ENCODE measurements at places on chromosomes 16 and 17. TPM values are rescaled to one million over a fixed set of nuclear protein-coding genes. Genes with fewer than 3 reads are reported as not detected.

Gene TM4SF5
- not detected for total RNA-seq

Gene CSH1
- total RNA-seq, result not detected

Gene SGCA
- total RNA-seq, result 3.5 TPM

Gene BICDL2
- total RNA-seq, result 0.22 TPM

Gene KRT33A
- not detected for total RNA-seq

Gene OR4D1
- not detected for total RNA-seq

Gene AARSD1
- 40.7 TPM for total RNA-seq

Gene HS3ST2
- total RNA-seq, result 2.6 TPM

Gene HES7
- 1.1 TPM for total RNA-seq

Gene SLFN12
- 17.2 TPM for total RNA-seq

Gene AANAT
- total RNA-seq, result not detected

Gene GLP2R
- total RNA-seq, result 0.18 TPM

Gene CHRNE
- total RNA-seq, result 2.3 TPM

Gene ZP2
- total RNA-seq, result not detected

All from sciatic nerve (tissue), 2 donors.